Activated CD8-positive, alpha-beta memory T cell treated with anti-CD3 and anti-CD28 coated beads for 4 hours (primary cell): ENCODE measurements at places on chromosomes 2 and 18.

GRCh38 chr18:12279781-12280531 lies 25.8 kb downstream of the CIDEA start:
- no peak for DNase-seq

DNA sequence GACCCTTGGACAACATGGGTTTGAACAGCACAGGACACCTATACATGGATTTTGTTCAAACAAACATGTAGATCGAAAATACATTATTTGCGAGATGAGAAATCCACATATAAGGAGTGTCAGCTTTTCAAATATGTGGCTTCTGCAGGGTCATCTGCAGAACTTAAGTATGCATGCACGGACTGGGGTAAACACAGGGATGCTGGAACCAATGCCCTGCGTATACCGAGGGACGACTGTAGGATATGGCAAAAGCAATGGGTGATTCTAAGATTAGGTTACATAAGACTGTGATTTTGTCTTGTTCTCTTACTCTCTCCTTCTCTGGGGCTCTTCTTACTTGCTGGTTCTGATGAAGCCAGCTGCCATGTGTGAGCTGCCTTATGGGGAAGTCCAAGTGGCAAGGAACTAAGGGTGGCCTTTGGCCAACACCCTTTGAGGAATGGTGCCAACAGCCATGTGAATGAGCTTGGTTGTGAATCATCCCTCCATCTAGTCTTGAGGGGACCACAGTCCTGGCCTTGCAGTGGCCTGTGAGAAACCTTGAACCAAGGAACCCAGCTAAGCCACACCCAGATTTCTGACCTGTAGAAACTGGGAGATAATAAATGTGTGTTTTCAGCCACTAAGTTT lies 66.5 kb downstream of the EVA1A start:
- DNase-seq, result no peak

DNA sequence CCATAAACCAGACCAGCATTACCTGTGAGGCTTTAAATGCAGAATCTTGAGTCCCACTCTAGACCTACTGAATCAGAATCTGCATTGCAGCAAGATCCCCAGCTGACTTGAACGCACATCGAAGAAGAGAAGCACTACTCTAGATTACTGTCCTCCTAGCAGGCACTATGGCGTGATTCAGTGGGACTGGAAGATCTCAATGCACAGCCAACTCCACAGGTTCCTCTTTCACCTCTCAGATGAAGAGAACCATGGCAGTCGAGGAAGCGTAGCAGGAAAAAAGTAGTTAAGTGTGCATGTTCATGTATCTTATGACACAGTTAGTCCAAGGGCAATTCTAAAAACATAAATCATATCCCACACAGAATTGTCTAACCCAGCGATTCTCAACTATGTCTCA lies 97.4 kb downstream of the STK39 start:
- DNase-seq, result no peak

DNA sequence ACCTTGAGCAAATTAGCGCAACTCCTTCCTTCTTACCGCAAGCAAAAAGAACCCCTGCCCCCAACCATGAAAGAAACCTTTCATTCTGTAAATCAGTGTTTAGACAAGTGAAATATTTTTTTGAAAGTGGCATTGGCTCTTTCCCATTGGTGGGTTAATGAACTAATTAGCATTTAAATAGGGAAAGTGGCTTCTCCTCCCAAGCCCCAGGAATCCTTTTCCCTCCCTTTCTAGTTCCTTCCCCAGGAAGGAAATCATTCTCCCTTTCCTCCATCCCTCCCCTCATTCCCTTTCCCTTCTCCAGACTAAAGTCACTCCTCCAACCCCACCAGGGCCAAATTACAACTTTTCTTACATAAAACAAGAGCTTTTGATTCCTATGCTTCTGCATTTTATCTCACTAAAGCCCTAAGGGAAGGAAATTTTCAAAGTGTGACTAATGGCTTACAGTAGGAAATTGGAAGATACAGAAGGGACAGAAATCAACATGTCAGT lies 22.9 kb upstream of the TYMS start:
- no peak for DNase-seq

DNA sequence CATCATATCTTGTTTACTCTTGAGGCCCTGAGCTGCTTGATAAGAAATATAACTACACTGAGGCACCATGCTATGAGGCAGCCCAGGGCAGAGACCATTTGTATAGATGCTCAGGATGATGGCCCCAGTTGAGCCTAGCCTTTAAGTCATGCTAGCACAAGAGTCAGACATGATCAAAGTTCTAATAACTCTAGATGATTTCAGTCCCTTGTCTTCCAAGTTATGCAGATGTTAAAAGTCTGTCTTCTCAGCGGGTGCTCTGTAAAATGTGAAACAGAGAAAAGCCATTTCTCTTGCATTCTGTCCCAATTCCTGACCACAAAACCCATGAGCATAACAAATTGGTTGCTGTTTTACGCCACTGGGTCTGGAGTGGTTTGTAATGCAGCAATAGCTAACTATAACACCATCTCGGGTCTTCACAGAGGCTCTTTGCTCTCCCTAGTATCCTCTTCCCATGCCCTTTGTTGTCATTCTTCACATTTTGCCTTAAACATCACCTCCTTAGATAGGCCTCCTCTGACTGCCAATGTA lies 49.6 kb downstream of the NXPH2 start:
- DNase-seq, result no peak
